ENCODE measurements at places on chromosomes 1 and 21. TPM values are rescaled to one million over a fixed set of nuclear protein-coding genes. Genes with fewer than 3 reads are reported as not detected.

DNA sequence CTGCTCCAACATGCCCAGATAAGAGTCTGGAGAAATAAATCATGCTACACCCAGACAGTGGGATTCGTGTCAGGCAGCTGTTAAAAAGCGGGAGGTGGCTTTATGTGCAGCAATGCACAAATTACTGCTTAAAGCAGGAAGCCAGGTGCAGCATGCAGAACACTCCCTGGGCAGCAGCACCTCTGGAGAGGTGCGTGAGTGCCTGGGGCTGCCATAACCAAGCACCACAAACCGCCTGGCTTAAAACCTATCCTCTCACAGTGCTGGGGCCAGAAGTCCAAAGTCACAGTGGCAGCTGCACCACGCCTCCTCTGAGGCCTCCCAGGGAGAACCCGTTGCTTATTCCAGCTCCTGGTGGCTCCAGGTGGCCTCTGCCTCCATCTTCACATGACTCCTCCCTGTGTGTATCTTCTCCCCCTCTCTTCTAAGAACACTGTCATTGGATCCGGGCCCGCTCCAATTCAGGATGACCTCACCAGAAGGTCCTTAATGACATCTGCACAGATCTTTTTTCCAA lies 115.6 kb downstream of the SIK1 start:
- no peaks in the 10 kb centered on the region for H3K27me3 ChIP-seq
- no peak overlapping the region for H3K4me3 ChIP-seq
- no peaks in the 10 kb centered on the region for H3K36me3 ChIP-seq
- no peak for DNase-seq
- peaks cover 40% of the 10 kb centered on the region for H3K4me1 ChIP-seq

DNA sequence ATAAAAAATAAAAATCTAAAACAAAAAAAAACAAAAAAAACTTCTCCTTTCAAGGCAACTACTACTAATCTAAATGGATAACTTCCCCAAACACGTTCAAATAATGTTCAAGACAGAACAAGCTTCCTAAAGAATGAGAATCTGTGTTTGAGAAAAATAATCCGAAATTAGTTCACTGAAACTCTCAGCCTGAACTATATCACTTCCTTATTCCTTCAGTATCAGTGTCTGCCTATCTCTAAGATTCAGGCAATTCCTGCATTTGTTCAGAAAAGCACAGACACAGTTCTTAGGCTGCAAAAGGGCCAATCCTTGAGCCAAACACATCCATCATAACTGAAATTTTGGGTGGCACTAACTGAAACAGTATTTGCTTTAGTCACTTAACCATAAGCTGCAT lies 22.4 kb downstream of the DSTYK start:
- no peaks in the 10 kb centered on the region for H3K27me3 ChIP-seq
- H3K36me3 ChIP-seq, result peaks cover 6% of the 10 kb centered on the region
- peaks cover 10% of the 10 kb centered on the region for H3K4me1 ChIP-seq

CEP85 gene
- 17.7 TPM for total RNA-seq

APH1A gene
- 147 TPM for total RNA-seq

Measured in osteocyte (in vitro differentiated cells).